CD4-positive, alpha-beta T cell treated with Interleukin-21 for 1 hour (primary cell): ENCODE measurements at places on chromosomes 11 and 22.

DNA sequence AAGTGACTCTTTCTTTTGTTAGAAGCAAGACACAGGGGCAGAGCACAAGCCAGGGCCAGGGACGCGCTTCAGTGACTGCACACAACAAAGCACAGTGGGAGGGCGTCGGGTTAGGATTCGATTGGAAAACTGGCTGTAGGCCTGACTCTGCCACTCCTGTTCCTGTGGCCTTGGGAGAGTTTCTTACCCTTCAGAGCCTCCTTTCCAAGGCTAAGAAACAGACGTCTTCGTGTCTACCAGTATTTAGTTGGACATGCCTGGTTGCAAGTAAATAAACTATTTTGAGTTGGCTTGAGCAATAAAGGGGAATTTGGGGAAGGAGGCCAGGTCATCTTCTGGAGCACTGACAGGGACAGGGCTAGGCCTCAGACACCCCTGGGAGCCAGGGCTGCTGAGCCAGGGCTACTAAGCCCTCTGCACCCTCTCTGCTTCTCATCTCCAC, 549.1 kb downstream of the INSC start:
- DNase-seq = no peak

DNA sequence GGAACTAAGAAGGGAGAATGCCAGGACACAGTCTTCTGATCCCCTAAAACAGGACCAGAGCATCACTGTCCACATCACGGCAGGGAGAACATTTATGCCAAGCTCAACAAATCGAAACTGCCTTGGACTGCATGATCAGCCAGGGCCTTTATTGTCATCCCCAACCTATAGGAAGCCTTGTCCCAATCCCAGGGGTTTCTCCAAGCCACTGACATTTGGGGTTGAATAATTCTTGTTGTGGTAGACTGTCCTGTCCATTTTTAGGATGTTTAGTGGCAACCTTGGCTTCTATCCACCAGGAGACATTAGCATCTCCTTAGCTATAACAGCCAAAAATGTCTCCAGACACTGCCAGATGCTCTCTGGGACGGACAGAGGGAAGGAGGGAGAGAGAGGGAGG, 37.1 kb downstream of the RPL27A start:
- no peak for DNase-seq

DNA sequence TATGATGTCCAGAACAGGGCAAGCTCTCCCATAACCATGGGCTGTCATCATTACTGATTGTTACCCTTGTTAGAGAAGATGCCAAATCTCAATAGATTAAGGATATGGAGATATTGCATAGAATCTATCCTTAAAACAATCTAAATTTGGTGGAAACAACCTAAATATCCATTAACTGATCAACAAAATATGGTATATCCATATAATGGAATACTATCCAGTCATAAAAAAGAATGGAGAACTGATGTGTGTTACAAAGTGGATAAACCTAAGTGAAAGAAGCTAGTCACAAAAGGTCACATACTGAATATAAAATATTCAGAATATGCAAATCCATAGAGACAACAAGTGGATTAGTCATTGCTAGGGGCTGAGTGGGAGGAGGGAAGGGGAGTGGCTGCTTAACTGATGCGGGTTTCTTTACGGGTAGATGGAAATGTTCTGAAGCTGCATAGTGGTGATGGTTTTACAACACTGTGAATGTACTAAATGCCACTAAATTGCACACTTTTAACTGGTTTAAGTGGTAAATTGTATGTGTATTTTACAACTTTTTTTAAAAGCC, 36.1 kb upstream of the SMCO4 start:
- DNase-seq = no peak

GRCh38 chr11:36034551-36035331, 90.9 kb downstream of the LDLRAD3 start:
- no peak for DNase-seq

GRCh38 chr22:17191163-17191784, 28.0 kb downstream of the ADA2 start:
- no peak for DNase-seq
